ENCODE measurements at places on chromosomes 1 and 21. TPM values are rescaled to one million over a fixed set of nuclear protein-coding genes. Genes with fewer than 3 reads are reported as not detected.

The MAP3K6 gene
- 8.3 TPM for total RNA-seq

- DNase-seq, result no peak
Measured at GRCh38 chr1:76562292-76562691, 305.0 kb upstream of the ST6GALNAC5 start.

DNA sequence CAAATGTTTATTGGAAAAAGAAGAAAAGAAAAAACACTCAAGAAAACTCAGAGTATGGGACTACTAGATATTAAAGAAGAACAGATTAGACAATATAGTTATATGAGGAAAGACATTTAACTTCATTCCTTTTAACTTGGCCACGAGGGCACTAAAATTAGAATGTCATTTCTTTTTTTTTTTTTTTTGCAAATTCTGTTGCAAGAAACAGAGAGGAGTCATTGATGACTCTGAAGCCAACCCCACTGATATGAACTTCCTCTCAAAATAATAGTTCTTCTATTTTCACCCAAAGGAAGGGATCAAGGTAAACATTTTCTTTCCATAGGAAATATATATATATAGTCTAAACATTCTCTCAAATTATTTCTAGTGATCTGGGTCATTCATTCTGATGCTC, 24.6 kb upstream of the PEX19 start:
- no peak for DNase-seq

DNA sequence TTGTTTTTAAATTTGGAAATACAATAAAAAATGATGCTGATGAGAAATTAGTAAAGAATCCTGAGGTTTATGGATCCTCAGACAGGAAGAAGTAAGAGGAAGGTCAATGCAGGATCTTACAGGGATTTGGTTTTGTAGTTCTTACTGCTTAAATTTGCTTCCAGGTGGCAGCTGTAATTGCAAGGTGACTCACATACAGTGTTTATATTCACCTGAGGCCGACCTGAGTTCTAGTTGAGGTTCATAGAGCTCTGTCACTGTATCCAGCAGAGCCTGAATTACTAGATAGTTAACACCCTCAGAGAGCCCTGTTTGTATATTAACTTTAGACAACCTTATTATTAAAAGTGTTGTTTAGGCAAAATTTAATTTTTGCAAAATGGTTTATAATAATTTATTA, 1.4 kb upstream of the WDR26 start:
- no peak for DNase-seq

The VWA5B1 gene
- total RNA-seq, result under 0.01 TPM

DNA sequence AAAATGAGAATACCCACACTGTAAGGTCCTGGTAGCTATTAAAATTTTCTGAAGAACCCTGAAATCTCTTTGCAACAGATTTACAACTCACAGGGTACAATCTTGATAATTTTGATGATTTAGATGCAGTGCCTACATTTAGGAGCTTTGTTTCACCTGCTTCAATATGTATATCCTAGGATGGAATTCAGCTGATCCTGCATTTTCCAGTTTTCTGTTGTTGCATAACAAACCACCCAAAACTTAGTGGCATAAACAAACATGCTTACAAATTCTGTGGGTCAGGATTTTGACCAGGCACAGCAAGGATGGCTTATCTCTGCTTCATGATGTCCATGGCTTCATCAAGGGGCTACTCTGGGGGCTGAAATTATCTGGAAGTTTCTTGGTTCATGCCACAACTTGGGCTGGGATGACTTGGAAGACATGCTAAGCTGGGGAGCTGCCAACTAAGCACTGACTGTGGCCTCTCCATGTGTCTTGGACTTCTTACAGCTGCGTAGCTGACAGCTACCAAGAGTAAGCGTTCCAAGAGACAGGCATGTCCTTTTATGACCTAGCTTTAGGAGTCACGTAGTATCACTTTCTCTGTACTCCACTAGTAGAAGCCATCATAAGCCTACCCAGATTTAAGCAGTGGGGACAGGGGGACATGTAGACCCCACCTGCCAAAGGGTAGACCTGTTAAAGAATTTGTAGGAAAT, 108.5 kb downstream of the CACHD1 start:
- no peak for DNase-seq

GRCh38 chr1:160971618-160972056, 17.0 kb upstream of the ITLN2 start:
- DNase-seq, result no peak

DNA sequence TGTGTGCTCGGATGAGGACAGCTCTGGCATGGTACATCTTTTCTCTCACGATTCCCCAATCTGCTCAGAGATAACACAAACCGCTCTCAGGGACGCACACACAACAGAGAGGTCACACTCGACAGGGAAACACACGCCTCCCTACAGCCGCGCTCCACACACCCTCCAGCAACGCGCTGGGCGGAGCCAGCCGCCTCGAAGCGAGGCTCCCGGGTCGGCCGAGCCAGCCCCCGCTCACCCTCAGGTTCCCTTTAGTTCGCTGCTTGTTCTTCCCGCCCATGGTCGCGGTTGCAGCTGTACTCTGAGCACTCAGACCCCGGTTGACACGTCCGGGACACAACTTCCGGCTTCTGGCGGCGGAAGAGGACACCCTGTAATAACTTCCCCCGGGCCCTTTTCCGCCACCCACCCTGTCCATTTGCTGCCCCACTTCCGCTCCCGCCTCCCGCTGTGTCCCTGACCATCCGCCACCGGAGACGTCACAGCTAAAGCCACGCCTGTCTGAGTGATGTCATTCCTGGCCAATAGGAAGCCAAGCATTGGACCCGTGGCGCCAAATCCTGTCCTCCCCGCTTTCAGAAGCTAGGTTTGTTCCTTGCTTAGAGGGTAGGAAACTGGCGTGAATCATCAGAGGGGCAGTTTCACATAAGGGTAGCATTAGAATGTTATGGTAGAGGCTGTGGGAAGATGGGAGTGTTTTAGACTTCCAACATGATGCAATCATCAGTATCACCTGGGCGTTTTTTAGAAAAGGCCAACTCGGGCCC, at the start of gene LTN1:
Gene LTN1, minus strand, starts transcription at position 352 of the 767 bp plus-strand sequence. Its CDS starts 72 bp downstream, at position 280.
- peak; percentile 100 for DNase-seq

The CACNA1E gene
- total RNA-seq, result under 0.01 TPM

DNA sequence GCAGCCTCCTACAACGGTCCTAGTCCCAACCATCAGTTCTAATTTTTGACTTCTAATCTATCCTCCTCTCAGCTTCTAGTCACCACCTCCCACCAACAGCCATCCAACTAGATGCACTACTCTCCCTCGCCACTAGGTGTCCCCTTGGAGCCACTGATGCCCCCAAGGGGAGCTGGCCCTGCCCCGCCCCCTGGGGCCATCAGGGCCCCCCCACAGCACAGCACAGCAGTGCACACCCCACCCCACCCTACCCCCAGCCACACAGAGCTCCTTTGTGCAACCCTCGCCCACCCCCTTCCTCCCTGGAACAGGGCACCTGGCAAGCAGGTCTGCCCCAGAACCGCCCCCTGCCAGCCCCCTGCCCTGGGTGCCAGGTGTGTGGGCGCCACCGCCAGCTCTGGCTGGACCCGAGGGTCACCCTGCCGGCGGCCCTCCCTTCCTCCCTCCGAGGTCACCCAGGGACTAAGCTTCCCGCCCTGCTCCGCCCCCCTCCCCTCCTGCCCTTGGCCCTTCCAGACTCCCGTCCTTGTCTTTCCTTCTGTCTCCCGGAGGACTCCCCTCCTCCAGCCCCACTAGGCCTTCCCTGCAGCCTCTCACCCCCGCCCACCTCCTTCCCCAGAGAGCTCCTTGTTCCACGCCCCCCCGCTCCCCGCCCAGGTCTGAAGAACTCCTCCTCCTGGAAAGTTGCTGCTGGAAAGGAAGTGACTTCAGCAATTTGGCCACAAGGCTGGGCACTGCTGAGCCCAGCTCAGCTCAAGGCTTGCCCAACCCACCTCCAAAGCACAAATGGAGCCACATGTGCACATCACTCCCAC, 47.0 kb downstream of the AHDC1 start:
- peak; percentile 87 for DNase-seq

GRCh38 chr1:116725798-116726197, 28.4 kb upstream of the CD2 start:
- no peak for DNase-seq

DNA sequence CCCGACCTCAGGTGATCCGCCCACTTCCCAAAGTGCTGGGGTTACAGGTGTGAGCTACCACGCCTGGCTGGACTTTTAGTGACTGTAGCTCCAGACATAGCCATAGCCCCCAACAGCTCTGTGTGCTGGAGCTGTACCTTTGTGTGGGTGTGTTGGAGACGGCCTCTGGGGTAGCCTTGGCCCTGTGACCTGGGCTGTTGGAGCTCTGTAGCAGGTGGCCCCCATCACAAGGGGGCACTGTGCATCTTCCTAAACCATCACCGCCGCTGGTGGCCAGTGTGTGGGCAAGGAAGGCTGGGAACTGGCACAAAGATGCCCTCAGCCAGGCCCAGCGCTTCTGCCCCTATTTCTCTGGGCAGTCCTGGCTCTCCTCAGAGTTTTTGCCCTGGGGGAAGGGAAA, 38.4 kb upstream of the FOXO6 start:
- peak; percentile 48 for DNase-seq

GRCh38 chr1:235073331-235073967, 55.2 kb downstream of the TOMM20 start:
- no peak for DNase-seq

The FCRL1 gene
- 3.2 TPM for total RNA-seq

Measured in hematopoietic multipotent progenitor cell (in vitro differentiated cells).